ENCODE measurements at places on chromosomes 1 and 21. TPM values are rescaled to one million over a fixed set of nuclear protein-coding genes. Genes with fewer than 3 reads are reported as not detected.
A peak's percentile ranks its signal among the peaks of the same experiment; 100 is the strongest.

- DNase-seq = no peak
These were observed 123.5 kb downstream of the PATJ start for GRCh38 chr1:61865646-61866220.

GRCh38 chr1:226814751-226815537 lies 55.5 kb upstream of the PSEN2 start:
- DNase-seq = peak; percentile 85

CAMK1G gene
- total RNA-seq = 2.6 TPM

KRTAP21-2 gene
- total RNA-seq = not detected

DNA sequence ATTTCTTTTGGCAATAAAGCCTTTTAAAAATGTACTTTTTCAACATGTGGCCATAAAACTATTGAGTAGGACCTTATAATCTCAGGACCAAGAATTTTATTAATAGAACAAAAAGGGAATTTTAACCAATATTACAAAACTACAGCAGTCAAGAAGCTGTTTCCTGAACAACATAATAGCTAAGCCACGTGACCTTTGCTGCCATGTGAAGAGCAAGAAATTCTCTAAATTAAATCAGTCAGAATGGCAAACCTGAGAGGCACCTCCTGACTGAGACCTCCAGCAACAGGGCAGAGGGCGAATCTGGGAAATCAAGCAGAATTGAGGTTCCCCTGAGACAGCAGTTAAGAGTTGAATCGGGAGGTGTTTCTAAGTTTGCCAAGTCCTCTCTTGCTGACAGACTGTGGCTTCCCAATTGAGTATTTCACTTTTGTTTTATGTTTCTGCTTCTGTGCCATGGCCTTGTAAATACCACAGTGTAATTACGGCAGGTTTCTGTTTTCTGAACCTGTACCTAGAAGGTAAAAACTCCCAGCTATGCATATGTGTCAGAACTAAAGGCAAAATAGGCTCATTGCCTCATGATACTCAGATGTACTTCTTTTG lies 358.4 kb downstream of the NTNG1 start:
- DNase-seq = no peak

DNA sequence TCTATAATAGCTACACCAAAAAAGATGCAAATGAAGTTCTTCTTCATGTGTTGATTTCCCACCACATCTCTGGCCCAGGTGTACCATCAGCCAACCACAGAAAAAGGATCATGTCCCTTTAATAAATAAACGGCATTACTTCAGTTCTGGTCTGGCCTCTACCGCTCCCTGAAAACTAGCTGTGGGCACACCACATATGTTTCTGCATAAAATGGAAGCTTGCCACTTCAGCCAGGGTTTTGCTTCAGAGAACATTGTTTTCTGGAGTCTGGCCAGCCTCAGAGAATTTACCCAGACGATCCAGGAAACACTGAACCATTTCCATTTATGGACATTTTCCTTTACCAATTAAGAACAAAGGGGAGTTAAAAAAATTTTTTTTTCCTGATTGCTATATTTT lies 5.8 kb upstream of the LAMC2 start:
- peak; percentile 70 for DNase-seq
